ENCODE measurements at places on chromosomes 5 and 9.

DNA sequence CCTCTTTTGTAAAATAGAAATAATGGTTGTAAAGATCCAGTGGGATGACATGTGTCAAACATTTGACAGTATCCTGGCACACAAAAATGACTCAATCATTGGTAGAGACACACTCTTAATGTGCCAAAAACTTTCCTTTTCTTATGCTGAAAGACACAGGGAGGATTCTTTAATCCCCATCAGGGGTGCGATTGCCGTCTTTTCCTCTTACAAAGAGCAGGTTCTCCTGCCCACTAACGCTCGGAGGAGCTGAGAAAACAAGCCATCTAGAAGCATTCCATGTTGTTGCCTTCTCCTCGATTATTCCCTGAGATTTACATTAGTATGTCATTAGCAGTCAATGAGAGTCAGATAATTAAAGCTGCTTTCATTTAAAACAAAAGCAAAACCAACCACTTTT, 342.6 kb upstream of the CCNH start:
- no peak for DNase-seq

GRCh38 chr5:170183816-170184687, 48.7 kb upstream of the C5orf58 start:
- peak; percentile 76 for DNase-seq

- peak; percentile 82 for DNase-seq
Observed at GRCh38 chr5:177607452-177608192, 7.7 kb downstream of the B4GALT7 start.

- DNase-seq, result peak; percentile 27
Observed at GRCh38 chr9:74036549-74037231, 460.4 kb upstream of the RORB start.

GRCh38 chr5:169067751-169068173, 233.2 kb downstream of the SLIT3 start:
- no peak for DNase-seq

GRCh38 chr5:173631478-173631877, 15.0 kb upstream of the BOD1 start:
- DNase-seq, result no peak

All from foreskin fibroblast (primary cell).